ENCODE measurements at places on chromosomes 13 and 19.

DNA sequence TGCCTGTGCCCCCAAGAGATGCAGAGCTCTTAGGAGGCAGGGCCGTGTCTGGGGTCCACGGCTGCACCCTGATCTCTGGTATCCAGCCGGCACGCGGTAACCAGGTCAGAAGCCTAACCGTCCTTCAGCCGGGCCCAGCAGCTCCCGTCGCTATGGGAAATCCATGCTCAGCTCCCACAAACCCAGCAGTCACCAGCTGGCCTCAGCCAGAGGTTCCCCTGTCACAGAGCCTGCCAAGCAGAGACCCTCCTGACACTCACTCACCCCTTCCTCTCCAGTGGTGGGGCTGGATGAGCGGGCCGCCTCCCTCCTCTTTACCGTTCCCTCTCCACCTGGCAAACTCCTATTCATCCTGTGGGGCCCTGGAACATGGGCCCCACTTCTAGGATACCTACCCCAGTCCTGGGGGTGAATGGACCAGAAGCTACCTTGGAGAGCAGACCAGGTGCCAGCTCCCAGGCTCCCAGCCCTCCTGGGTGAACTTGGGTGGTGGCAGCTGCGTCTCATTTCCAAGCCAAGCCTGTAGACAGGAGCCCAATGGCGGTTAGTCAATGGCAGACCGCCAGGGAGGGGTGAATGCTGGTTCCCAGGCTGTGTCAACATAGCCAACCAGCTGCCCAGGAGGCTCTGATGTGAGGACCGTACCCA is 21.4 kb upstream of the TCF3 start:
- DNase-seq = no peak

DNA sequence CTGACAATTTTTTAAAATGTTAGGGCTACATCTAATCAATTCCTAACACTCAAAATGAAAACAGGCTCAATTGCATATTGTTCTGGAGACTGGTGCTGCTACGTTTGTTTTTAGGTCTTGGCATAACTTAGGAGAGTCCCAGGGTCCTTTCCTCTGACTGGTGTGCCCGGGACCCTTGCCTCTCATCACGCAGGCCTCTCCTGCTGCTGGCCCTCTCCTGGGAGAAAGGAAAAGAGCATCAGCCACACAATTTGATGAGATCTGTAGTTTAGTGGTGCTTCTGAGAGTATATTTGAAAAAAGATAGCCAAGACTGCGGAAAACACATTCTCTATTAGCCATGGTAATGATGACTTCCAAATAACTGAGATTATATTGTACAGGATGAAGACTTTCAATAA is 380.0 kb downstream of the KLF12 start:
- no peak for DNase-seq

GRCh38 chr13:98848746-98849145 is 96.3 kb upstream of the SLC15A1 start:
- DNase-seq = no peak

- no peak for DNase-seq
These were observed 9.9 kb upstream of the SERPINE3 start for GRCh38 chr13:51329606-51330005.

DNA sequence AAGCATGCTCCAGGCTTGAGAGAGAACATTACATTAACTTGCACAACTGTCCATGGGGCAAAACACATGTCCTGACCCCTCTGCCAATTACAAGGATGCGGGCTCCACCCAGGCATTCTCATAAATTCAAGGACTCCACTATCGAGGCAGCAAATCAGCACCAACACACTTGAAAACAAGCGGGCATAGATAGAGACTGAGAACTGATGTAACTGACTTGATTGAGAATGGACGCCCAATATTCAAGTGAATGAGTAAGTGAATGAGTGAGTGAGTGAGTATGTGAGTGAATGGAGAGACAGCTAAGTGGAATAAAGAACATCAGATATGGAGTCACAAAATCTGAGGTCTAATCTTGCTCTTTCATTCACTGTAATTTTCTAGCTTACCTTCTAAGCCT is 75.0 kb upstream of the VSTM2B start:
- no peak for DNase-seq

All from fibroblast of skin of left quadriceps (primary cell).